ENCODE measurements at places on chromosomes 13 and 19. TPM values are rescaled to one million over a fixed set of nuclear protein-coding genes. Genes with fewer than 3 reads are reported as not detected.
A peak's percentile ranks its signal among the peaks of the same experiment; 100 is the strongest.

DNA sequence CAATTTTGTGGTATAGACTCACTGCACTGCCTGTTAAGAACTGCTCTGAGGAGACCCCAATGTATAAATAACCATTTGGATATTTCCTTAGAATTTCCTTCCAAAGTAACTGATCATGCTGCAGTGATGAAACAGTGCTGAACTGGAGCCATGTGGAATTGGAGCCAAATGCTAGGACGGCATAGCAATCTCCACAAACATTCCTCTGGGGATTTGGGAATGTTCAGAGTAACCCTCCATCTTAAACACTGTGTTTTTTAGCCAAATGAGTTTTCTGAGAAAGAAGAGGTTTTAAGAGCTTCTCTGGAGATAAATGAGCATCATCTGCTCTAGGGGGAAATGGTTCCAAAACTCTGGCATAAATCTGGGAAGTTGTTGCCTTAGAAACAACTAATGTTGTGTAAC is 98.2 kb downstream of the OLFM4 start:
- DNase-seq: peak; percentile 65

- no peak for DNase-seq
Observed at GRCh38 chr13:98985591-98985990, 7.7 kb upstream of the DOCK9 start.

- DNase-seq: no peak
Observed at GRCh38 chr19:32017176-32017953, 328.0 kb upstream of the ZNF507 start.

The SERTM1 gene
- not detected for total RNA-seq

The LHFPL6 gene
- total RNA-seq: 24.7 TPM

DNA sequence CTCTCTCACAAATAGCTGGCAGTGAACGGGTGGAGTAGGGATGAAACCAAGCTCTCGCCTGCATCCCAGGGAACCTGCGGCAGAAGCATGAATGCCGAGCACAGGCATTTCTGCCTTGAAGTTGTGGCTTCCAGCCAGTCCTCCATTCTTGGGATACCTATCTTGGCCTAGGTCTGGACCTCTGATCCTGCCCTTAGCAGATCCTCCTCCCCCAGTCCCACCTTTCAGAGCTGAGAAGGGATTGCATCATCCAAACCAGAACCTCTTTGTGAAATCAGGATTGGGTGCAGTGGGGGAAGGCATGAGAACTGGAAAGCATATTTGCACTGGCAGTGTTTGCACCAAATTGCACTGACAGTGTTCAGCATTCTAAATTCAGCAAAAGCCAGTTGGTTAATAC is 5.8 kb downstream of the ZNF780A start:
- no peak for DNase-seq

DNA sequence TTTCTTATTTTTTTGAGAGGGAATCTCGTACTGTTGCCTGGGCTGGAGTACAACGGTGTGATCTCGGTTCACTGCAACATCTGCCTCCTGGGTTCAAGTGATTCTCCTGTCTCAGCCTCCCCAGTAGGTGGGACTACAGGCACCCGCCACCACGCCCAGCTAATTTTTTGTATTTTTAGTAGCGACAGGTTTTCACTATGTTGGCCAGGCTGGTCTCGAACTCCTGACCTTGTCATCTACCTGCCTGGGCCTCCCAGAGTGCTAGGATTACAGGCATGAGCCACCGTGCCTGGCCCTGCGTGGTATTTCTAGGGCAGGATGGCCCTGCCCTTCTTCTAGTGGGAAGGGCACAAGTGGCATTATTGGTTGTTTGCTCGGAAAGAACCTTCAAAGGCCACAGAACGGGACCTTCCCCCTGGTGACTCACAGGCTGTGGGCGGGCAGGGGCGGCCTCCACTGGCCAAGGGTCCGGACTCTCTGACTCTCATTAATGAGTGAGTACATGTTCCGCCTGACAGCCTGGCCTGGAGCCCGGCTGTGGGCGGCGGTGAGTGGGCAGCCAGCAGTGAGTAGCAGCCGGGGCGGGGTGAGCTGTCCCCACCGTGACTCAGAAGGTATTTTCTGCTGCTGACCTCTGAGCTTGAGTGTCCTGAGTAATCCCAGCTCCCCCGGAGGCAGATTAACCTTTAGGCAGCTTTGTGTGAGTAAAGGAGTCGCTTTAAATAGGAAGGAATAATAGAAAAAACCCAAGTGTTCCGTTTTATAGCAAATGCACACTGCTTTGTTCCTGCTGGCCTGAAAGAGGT is 5.1 kb downstream of the DOT1L start:
- DNase-seq: peak; percentile 99

GRCh38 chr19:51564791-51565190 is 6.3 kb upstream of the ZNF175 start:
- DNase-seq: no peak

The PKN1 gene
- 41.4 TPM for total RNA-seq

DNA sequence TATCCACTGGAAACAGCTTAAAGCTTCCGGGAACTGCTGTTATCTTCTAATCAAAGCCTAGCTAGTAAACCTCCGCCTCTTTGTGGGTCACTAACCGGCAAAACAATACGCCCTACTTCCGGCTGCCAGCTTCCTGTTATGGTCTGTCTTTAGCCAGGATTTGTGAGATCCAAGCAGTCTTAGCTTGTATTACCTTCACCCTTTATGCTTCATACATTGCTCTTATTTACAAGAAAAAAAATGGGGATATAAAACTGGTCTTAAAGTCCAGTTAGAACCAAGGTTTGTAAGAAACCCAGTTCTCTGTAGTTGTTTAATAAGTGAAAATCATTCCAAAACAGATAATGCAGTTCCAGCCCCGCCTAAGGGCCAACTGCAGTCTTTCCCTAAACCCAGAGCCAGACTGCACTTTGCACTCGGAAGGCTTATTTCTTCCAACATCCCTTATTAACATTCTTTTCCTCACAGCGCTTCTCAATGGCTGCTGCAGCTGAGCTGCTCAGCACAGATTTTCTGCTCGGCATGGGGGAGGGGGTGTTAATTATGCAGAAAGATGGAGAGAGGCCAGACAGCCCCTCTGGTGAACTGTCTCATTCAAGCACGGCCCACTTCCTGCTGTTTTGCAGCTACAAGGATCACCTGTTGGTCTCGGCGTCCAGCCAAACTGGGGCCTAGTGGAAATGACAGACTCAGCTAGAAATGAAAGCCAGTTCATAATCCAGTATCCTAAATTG is 368.4 kb downstream of the KLF12 start:
- peak; percentile 58 for DNase-seq

The OR7C1 gene
- total RNA-seq: not detected

The RASIP1 gene
- total RNA-seq: 0.18 TPM

- peak; percentile 12 for DNase-seq
Observed at GRCh38 chr13:46339035-46339666, 47.9 kb downstream of the RUBCNL start.

DNA sequence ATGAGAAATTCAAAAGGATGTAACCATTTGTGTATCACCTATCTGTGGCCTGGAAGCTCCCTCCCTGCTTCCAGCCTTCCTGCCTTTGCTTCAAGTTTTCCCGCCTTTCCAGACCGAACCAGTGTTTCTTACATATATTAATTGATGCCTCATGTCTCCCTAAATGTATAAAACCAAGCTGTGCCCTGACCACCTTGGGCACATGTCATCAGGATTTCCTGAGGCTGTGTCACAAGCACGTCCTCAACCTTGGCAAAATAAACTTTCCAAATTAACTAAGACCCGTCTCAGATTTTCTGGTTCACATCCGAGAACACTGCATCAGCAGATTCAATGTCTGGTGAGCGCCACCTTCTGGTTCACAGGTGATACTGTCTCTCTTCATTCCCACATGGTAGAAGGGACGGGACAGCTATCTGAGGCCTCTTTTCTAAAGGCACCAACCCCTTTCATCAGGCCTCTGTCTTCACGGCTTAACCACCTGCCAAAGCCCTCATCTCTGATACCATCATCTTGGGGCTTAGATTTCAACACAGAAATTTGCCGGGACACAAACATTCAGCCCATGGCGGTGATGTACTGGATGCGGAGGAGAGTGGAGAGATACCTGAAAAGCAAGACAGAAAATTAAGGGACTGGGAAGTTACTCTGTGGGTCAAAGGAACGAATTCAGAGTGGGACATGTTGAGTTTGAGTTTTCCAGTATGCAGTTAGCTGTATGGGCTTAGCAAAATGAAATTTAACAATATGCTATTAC is 58.7 kb upstream of the PABPC3 start:
- peak; percentile 65 for DNase-seq

- peak; percentile 16 for DNase-seq
Observed at GRCh38 chr19:49954933-49955332, 6.0 kb downstream of the SIGLEC11 start.

The KLK14 gene
- not detected for total RNA-seq

DNA sequence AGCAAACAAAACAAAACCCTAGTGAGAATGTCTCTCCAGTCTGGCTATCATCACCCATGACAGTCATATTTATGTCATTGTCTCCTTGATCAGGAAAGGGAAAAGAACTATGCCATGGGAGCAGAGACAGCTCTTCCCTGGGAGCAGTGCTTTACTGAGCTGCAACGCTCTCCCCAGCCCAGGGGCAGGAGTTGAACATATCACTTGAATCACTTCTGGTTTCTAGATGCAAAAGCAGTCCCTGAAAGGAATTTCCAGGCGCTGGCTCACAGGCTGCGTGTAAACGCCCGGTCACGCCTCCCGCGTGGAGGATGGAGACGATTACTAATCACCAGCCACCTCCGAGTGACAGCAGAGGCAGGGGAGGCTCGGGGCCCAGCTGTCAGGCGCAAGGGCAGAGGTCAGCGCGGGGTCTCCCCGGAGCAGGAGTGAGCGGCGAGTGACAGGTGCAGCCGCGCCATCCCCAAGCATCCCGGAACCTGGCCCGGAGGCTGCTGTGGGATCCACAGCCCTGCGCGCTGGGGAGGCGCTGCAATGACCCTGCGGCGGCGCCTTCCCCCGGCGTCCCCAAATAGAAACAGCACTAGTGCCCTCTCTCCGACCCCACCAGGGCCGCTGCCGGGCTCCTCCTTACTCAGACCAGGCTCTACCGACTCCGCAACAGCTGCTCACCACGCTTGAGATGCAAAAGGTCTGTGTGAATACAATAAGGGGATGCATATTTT is 23.5 kb upstream of the DCLK1 start:
- DNase-seq: no peak

DNA sequence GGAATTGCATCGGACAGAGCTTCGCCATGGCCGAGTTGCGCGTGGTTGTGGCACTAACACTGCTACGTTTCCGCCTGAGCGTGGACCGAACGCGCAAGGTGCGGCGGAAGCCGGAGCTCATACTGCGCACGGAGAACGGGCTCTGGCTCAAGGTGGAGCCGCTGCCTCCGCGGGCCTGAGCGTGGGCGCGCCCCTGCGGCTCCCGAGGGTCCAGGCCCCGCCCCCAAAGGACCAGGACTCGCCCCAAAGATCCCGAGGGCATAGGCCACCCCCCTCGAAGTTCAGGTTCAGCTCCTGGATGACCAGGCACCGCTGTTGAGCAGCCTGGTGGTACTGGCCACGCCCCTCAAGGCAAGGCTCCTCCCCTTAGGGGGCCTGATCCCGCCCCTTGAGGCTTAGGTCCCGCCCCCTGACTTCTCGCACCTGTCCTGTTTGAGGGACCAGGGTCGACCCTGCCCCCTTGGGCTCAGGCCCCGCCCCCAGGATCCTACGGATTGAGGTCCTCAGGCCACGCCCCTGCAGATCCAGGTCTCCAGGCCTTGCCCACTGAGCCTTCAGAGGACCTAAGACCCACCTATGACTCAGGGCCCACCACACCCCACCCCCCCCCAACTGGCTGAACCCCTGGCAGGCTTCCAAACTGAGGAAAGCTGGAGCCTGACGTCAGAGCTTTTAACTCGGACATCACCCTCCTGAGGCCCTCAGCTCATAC is 43.1 kb downstream of the CYP4F22 start:
- no peak for DNase-seq

DNA sequence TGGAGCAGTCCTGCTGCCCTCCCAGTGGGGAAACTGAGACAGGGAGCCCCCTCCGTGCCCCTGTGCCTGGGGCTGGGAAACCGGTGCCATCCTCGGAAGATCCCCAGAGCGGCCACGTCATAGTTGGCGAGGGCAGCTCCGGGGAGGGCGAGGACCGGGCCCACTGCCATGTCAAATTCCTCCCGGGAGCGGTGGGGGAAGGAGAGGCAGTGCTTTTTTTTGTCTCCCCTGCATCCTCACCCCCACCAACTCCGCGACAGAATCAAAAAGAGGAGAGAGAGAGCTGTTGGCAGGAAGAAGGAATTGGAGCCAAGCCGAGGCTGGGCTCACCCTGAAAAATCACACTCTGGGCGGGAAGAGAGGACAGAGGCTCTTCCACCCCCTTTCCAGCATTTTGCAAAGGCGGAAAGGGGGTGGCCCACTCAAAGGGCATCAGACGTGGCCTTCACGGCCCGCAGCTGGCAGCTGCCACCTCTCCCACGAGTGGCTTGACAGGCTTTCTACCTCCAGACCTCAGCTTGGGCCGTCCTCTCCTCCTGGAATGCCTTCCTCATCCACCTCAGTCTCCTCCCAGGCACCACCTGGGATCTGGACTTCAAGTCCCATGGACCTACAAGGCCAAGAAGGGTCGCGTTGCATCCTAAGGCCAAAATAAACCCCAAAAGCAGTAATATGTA is 19.6 kb upstream of the NFIC start:
- no peak for DNase-seq

The TICAM1 gene
- total RNA-seq: 0.90 TPM

Data from IMR-90 (cell line).